ENCODE measurements at places on chromosomes 5 and 9.

DNA sequence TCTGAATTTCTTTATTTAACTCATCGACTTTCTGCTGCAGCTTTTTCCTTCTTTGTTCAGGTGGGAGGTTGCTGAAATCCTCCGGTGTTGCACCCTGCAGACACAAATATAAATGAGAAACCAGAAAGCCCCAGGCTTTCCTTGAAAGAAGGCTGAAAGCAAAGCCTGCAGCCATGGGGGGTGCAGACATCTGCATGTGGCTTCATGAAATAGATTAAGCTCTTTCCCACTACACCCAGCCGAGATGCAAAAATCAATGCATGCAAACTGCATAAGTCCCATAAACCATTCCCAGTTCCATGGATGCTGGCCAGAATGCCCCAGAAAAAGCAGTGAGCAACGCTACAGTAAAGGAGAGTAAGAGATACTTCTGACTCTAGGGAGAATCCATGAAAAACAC lies 73.6 kb downstream of the USP20 start:
- no peak for DNase-seq

GRCh38 chr5:172371684-172372083 lies 82.6 kb downstream of the SH3PXD2B start:
- DNase-seq, result no peak

- no peak for DNase-seq
Measured at GRCh38 chr9:130173666-130173983, 1.4 kb downstream of the NCS1 start.

DNA sequence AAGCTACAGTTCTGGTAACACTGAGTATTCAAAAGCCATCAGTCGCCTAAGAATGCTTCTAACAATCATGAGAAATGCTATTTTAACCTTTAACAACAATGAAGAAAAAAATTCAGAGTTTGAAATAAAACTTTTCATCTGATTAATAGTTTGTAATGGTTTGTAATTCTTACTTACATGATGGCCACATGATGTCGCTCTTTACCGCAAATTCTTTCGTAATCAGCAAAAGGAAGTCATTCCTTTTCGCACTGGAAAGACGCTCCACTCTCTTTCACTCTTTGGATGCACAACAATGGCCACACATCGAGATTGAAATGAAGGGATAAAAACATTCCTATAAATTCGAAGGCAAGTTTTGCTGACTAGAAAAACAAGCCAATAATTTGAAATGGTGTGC lies at the start of gene PCDHA7:
TSS of gene PCDHA7 (plus strand) at position 277 of the 400 bp plus-strand sequence. CDS start at position 392, 115 bp downstream.
- DNase-seq, result no peak

DNA sequence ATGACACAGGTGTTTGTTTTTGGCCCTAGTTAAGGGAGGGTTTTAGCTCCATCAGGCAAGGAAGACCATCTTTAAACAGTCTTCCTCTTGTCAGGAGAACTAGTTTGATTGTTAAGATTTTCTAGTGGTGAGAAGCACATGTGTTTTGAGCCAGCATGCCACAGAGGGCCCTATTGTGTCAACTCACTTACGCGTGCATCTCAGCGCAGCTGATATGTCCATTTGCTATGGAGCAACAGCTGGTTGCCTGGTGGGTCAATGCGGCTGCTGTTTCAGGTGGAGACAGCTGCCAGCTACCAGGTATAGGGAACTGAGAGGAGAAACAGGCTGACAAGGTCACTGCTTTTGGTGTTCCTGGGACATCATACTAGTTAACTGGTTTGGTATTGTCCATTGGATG lies 100.5 kb upstream of the PRRC1 start:
- no peak for DNase-seq

GRCh38 chr5:80884929-80885328 lies 75.2 kb upstream of the RASGRF2 start:
- no peak for DNase-seq

DNA sequence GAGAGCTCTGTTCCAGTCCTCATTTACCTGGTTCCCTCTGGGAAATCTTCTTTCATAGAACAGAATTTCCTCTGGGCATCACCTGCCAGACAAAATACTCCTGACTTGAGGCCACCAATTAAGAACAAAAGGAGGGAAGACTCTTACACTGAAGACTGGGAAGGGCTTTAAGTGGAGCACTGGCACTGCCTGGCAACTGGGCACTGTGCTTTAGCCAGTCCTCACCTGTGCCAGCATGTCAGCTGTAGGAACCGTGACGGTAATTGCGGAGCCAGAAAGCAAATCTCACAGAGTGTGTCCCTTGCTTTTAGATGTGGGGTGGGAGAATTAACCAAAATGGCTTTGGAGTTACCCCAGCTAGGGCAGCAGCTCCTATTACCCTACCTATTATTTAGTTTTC lies 40.6 kb downstream of the FAM219A start:
- no peak for DNase-seq

All from amniotic stem cell (primary cell).